ENCODE measurements at places on chromosomes 5 and 9.

- no peak for DNase-seq
Measured at GRCh38 chr9:28976684-28977083, 1403.4 kb upstream of the C9orf72 start.

DNA sequence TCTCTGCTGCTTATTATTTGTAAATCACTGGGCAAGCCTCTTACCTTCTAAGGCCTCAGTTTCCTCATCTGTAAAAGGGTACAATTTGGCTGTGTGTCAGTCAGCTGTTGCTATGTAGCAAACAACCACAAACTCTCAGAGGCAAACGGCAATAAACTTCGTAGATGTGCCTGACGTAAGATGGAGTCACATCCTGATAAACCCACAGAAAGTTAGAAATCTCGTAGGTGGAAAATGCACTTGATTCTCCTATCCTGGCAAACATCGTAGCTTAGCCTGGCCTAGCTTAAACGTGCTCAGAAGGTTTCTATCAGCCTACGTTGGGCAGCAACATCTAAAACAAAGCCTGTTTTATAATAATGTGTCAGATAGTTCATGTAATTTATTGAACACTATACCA is 35.0 kb upstream of the UNC5A start:
- no peak for DNase-seq

- DNase-seq, result no peak
Measured at GRCh38 chr9:73154271-73154670, 2.6 kb downstream of the ANXA1 start.

DNA sequence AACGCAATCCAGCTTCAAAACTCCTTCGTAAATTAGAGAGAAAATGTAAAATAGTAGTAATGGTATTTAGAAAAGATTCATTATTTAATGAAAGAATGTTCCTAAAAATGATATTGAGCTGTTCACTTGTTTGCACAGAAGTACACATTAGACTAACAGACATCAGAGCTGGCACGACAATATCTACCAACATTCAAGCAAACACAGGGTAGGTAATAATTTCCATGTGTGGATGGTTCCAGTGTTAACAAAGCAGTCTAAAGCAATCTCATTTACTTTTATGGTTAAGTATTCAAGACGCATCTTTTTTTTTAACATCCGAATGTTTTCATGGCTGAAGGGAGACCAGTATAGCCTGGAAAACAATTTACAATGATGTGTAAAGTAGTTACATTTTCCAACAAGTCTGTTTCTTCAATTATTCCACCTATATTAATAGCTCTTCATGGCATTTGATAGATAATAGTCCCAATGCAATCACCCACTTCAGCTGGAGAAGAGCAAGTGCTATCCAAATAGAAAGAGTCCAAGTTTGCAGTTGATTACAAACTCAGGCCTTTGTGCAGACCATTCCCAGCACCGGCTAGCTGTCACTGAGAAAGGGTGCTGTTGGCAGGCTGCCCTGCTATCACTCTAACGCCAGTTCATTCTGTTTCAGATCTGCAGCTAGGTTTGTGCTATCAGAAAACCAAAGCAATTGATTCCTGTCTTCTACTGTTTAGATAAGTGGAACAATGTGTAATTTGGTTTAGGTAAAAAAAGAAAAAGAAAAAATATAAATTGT is 458.8 kb downstream of the DTWD2 start:
- DNase-seq, result no peak

GRCh38 chr9:78592811-78593210 is 295.9 kb downstream of the PSAT1 start:
- no peak for DNase-seq

DNA sequence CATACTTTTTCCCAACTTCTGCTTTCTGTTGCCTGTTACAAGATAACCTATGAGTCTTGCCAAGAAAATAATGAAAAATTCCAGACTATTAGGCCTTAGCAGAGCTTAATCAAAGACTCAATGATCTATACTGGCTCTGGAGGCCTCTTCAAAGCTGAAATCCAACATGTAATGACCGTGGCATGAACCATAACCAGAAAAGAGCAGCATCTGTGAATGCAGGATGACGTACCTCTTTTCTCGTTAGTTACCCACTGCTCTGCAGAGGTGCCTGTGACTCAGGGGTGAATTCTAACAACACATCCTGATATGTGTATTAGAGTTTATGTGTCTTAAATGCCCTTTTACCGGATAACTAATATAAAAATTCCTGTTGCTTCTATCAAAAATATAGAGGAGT is 645.4 kb downstream of the PRELID2 start:
- DNase-seq, result no peak

- no peak for DNase-seq
Measured at GRCh38 chr5:98770209-98770910, 3.1 kb upstream of the RGMB start.

- no peak for DNase-seq
Measured at GRCh38 chr9:94725293-94725692, 1.2 kb upstream of the AOPEP start.

DNA sequence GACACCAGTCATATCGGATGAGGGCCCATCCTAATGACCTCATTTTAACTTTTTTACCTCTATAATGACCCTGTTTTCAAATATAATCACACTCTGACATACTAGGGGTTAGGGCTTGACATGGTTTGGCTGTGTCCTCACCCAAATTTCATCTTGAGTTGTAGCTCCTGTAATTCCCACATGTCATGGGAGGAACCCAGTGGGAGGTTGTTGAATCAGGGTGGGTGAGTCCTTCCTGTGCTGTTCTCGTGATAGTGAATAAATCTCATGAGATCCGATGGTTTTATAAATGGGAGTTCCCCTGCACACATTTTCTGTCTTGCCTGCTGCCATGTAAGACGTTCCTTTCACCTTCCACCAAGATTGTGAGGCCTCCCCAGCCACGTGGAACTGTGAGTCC is 71.8 kb downstream of the THBS4 start:
- no peak for DNase-seq

- DNase-seq, result no peak
Measured at GRCh38 chr5:100777680-100778300, 125.3 kb downstream of the ST8SIA4 start.
